ENCODE measurements at places on chromosomes 16 and 17. TPM values are rescaled to one million over a fixed set of nuclear protein-coding genes. Genes with fewer than 3 reads are reported as not detected.

The KRTAP1-1 gene
- not detected for total RNA-seq

The RNPS1 gene
- 122 TPM for total RNA-seq

The CES5A gene
- not detected for total RNA-seq

The HLF gene
- total RNA-seq, result 0.27 TPM

DNA sequence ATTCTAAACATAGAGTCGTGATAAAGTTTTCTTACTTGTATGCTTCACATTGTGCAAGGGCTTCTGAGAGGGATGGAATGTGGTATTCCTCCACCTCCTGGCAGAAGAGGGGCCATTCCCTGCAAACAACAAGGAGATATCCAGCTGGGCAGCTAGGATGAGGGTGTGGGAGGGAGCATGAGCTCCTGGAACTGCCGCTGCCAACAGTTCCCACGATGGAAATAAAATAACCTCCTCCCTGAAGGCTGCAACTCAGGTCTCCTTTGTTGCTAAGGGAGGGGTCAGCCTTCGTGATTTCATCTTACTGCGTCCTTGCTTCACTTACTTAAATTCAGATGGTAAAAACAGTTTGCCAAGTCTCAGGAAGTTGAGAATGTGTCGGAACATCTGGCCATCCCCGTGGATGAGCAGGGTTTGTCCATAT, 15.6 kb downstream of the PLEKHG4 start:
- H3K4me1 ChIP-seq, result peaks cover 33% of the 10 kb centered on the region
- no peak overlapping the region for H3K4me3 ChIP-seq
- peak overlapping the region; percentile 41 for H3K27ac ChIP-seq
- H3K36me3 ChIP-seq, result no peaks in the 10 kb centered on the region
- no peaks in the 10 kb centered on the region for H3K27me3 ChIP-seq
- no peak for DNase-seq

- H3K36me3 ChIP-seq, result peaks cover 70% of the 10 kb centered on the region
- peak; percentile 81 for DNase-seq
- H3K4me1 ChIP-seq, result no peaks in the 10 kb centered on the region
Measured at GRCh38 chr17:82948081-82948511, 108.3 kb upstream of the ZNF750 start.

DNA sequence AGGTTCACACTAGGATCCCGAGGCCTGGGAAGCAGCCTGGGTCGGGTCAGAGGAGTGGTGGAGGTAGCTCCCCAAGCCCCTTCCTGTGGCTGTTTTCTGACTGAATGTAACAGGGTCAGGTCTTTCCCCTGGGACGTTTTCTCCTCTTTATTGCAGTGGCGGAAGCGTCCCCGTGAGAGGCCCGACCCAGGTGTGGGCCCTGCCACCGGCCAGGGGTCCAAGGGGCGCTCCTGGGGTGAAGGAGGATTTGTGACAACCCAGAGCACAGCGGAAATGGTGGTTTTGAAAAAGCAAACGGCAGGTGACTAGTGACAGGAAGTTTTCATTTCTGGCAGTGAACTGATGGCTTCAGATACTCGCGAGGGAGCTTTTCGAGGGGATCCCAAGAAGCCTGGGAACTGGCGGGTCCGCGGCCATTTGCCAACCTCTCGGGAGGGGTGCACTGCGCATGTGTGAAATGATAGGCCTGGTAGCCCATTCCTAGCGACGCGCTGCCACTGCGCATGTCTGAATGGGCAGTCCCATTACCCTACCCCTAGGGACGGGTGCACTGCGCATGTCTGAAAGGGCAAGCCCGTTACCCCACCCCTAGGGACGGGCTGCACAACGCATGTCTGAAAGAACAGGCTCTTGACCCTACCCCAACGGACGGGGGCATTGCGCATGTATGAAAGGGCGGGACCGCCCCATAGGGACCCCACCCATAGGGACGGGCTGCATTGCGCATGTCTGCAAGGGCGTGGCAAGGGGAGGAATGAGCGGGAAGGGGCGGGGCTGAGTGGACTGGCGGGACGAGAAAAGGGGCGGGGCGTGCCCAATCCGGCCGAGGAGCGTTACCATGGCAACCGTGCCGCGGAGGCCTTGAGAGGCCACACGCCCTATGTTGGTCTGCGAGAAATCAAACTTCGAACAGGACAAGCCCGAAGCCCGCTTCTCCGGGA, 1747.9 kb downstream of the TP53TG3F start:
- H3K36me3 ChIP-seq, result no peaks in the 10 kb centered on the region
- H3K27ac ChIP-seq, result no peak overlapping the region
- no peaks in the 10 kb centered on the region for H3K27me3 ChIP-seq
- no peak overlapping the region for H3K4me3 ChIP-seq

Measured in chondrocyte (in vitro differentiated cells).